ENCODE measurements at places on chromosomes 4 and X.

DNA sequence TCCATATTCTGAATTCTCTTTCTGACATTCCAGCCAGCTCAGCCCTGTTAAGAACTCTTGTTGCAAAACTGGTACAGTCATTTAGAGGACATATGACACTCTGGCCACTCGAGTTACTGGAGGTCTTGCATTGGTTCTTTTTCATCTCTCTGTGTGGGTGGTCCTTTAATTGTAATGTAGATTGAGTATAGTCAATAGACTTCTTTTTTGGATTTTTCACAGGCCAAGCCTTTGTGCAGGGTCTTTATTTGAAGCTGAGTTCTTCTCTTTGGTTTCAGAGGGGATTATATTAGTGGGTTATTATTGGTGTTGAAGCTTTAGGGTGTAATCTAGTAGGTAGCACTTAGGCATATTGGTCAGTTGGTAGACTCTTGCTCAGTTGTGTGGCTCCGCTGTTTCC, 118.0 kb upstream of the GIMD1 start:
- no peak for DNase-seq

- no peak for DNase-seq
Measured at GRCh38 chrX:48833542-48834138, 1.8 kb downstream of the PCSK1N start.

DNA sequence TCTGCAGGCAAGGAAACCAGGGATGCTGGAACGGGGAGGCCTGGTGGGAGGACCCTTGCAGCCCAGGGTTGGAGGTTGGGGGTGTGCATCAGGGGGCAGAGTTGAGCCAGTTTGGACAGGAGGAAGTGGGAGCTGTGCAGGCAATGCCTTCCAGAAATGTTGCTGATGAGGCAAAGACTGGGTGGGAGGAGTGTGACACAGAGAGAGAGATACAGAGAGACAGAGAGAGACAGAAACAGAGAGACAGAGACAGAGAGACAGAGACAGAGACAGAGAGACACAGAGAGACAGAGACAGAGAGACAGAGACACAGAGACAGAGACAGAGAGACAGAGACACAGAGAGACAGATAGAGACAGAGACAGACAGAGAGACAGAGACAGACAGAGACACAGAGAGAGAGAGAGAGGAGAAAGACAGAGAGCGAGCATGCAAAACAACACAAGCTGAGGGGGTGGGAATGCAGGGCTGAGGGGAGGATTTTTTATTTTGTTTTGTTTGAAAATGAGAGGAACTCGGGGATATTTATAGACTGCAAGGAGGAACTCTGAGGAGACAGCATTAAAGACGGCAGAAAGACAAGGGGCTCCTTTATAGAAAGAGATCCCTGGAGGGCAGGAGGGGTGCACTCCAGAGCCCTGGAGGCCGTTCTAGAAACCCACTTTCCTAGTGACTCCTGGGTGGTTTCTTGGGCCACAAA, 1.9 kb upstream of the HAUS3 start:
- DNase-seq = no peak

DNA sequence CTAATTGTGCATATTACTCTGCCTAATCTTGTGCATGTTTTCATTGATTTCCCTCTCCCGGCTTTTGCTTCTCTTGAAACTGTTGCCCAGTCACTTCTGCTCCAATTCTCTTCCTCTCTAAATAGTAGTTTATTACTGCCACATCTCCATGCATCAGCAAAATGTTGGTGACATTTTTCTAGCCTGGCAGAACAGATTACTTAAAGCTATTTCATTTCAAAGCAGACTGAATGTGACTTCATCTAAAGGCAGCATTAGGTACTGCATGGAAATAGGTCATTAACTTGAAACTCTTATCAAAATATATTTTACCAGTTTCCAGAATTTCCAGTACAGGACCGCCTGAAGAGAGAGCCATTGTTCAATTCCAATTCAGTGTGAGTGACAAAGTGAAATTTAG, 52.4 kb downstream of the HPGDS start:
- DNase-seq = no peak

Measured in stimulated activated CD4-positive, alpha-beta T cell treated with anti-CD3 and anti-CD28 coated beads, TNF-alpha, amount 100 ng/mL, for 24 hours (primary cell).